ENCODE measurements at places on chromosomes 7 and 10.

DNA sequence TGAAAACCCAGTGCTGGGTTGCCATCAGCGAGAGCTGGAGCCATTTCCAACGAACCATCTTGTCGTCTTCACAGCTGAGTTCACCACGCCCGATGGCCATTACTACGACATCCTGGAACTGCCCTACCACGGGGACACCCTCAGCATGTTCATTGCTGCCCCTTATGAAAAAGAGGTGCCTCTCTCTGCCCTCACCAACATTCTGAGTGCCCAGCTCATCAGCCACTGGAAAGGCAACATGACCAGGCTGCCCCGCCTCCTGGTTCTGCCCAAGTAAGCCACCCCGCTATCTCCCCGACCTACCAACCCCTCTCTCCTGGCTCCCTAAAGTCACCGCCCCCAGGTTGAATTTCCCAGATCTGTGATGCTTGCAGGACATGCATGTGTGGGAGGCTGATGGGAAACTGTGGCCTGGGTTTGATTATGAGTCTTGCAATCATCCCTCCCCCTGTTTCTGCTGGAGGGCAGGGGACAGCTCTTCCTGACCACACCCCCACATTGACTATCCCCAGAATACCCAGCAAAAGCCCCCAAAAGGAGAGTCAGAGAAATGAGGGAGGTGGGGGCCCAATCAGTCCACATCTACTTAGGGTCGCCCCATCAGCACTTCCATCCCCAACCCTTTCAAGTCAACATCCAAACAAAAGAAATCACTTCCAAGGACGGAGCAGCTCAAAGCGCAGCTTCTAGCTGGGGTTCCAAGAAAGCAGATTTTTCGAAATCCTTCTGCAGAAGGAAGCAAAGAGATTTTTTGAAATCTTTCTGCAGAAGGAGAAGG lies 6.9 kb downstream of the SERPINE1 start:
- no peak for DNase-seq

DNA sequence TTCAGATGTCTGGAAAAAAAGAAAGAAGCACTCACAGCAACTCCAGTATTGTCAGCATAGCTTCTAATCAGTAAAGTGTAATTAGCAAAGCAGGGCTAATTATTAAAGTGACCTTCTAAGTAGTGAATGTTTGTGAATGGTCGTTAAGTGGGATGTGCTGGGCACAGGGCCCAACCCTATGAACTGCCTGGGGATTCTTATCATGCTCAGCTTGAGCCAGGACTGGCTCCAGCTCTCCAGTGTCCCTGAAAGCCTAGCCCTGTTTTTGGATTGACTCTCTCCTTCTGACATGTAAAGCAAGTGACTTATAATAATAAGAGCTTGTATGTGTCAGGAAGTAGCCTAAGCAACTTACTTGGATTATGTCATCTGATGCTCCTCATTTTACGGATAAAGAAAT lies 9.5 kb upstream of the TBX20 start:
- no peak for DNase-seq

GRCh38 chr7:81932936-81933335 lies 163.1 kb upstream of the HGF start:
- no peak for DNase-seq

GRCh38 chr7:100891568-100892247 lies 2.2 kb upstream of the UFSP1 start:
- no peak for DNase-seq

DNA sequence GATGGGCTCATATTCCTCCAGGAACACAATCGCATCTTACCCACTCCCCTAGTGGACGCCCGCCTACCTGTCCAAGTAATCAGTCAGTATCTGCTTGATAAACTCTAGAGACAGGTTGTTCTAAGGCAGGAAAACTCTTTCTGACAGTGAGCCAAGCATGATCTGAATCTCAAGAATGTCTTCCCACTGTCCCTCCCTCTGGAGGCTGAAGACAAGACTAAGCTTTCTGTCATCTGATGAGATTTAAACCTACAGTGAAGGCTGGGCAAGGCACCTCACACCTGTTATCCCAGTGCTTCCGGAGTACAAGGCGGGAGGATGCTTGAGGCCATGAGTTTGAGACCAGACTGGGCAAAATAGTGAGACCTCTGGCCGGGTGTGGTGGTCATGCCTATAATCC lies 586.6 kb downstream of the GALNT17 start:
- no peak for DNase-seq

GRCh38 chr7:25832929-25833328 lies 319.1 kb upstream of the NFE2L3 start:
- no peak for DNase-seq

DNA sequence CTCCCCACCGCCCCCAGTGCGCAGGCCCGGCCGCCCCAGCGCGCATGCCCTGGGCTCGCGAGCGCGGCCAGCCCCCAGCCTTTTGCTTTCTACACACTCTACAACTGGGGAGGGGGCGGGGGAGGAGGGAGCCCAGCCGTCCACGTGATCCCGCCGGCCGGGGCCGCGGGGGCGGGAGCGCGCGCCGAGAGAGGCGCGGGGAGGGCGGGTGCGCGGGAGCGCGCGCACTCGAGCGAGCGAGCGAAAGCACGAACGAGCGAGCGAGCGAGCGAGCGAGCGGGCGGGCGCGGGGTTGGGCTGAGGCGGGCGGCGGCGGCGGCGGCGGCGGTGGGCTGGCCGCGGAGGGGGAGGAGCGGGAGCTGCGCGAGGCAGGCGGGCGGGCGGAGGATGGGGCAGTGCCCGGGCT lies at the start of gene AUTS2:
Gene AUTS2, plus strand, starts transcription at position 395 of the 406 bp plus-strand sequence. CDS start 1,179 bp downstream, outside the sequence.
- DNase-seq = no peak

GRCh38 chr10:28459453-28460144 lies 73.3 kb upstream of the WAC start:
- DNase-seq = no peak

- DNase-seq = no peak
These were observed 259.2 kb downstream of the MAD1L1 start for GRCh38 chr7:1973321-1974251.

GRCh38 chr7:124713086-124713485 lies 52.5 kb downstream of the GPR37 start:
- no peak for DNase-seq

- DNase-seq = no peak
These were observed 1086.9 kb downstream of the XPNPEP1 start for GRCh38 chr10:108836362-108836761.

- peak; percentile 52 for DNase-seq
These were observed 72.9 kb upstream of the PODXL start for GRCh38 chr7:131629217-131629882.

DNA sequence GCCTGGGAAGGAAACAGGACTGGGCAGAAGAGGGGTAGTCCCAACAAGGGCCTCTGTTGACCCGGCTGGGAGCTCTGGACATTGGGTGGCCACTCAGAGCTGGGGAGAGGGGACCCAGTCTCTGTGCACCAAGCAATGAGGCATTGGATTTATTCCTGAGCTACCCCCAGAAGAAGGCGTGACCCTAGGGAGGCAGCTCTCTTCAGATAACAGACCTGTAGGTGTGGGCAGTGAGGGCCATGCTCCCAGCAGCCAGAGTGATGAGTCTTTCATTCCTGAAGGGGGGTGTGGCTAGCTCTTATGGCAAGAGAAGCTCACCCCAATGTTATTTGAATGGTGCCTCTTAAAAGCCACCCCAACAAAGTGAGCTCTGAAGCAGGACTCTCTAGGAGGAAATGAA lies 20.4 kb downstream of the TEX36 start:
- DNase-seq = no peak

DNA sequence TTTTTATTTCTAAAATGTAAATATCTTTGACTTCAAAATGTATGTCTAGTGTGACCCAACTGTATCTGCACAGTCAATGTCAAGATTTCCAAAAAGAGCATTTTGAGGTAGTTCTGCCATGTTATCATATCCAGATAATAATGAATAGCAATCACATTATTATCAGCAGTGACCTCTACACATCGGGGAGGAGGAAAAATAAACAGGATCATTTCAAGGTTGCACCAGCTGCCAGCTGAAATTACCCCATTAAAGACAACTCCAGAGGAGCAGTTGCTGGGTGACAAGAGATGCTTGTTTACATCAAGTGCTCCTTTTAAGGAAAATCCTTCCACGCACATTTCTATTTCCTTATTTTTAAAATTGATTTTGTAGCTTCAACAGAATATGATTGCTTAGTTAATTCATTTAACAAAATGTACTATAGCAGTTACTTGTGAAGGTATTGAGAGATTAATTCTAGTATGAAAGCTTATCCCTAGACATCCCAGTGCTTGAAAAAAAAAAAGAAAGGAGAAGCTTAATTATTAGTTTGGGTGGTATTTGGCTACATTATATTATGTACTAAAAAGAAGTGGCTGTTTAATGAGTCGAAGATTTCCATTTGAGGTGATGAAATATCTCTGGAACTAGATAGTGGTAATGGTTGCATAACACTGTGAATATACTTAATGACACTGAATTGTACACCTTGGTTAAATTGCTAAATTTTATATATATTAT lies 19.3 kb upstream of the SLC35G1 start:
- DNase-seq = no peak

GRCh38 chr7:87354749-87355148 lies 9.3 kb downstream of the CROT start:
- no peak for DNase-seq

GRCh38 chr10:131737543-131738395 lies 163.0 kb upstream of the PPP2R2D start:
- no peak for DNase-seq

DNA sequence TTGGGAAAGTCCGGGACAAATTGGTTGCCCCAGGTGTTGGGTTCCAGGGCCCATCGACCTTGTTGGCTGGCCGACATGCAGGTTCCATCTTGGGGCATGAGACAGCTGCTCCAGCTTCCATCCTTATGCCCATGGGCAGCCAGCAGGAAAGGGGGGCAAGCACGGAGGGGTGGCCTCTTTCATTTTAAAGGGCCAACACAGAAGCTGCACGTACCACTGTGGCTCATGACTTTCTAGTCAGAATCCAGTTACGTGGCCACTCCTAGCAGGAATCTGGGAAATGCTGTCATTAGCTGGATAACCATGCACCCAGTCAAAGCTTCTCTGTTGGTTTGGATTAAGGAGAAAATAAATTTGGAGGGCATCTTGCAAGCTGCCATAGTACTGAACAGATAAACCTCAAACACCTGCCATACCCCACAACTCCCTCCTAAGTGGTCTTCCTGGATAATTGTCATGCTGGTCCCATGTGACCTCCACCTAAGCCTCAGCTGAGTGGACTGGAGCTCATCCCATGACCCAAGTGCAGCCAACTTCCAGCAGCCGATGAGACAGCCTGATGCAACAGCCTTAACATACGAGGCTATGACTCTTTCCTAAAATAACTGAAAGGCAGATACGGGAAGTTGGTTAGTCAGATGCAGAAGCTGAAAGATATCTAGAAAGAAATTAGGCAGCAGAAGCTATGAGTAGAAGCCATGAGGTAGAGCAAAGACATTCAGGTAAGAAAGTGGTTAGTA lies 21.4 kb upstream of the GSDME start:
- DNase-seq = peak; percentile 86

GRCh38 chr7:81605493-81605892 lies 164.4 kb downstream of the HGF start:
- no peak for DNase-seq

DNA sequence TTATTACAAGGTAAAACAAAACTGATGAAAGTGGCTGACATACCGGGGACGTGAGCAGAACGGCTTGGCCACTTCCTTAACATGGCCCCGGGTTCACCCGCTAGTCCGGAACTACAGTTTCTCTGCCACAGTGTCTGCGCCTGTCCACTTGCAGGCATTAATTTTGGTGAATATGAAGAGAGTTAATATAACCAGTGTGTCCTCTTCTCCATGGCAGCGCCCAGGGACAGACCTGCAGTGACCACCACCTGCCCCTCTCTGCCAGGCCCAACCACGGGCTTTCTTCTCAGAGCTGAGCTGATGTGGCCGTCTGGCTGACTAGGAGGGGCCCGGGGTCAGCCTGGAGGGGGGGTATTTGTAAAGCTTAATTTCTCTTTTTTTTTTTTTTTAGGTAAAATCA lies 1.1 kb upstream of the NDUFB2 start:
- no peak for DNase-seq

DNA sequence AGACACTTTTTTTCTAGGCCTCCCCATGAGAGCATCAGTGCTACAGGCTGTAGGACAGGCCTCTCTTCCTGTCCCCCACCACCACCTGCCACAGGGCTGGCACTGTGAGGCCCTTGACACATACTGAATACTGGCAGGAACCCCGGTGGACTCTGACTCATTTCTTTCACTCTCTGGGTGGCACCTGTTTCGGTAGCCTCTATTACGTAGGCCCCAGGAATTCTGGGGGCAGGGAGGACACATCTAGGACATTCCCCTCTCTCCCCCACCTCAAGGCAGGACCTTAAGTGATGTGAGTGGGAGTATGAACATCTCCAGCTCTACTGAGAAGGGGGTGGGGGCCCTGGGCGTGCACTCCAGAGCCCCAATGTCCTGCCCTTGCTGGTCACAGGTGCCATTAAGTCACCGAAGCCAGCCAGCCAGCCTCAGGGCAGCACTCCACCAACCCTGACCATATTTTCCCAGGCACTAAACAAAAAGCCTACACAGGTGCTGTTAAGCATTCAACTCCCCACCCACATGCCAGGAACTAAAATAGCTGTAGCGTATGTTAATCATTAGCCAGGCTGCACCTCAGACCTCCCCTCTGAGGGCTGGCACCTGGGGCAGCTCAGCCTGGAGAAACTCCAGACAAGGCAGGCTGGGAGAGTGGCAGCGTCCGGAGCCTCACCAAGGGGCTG lies 8.9 kb downstream of the ANXA11 start:
- DNase-seq = no peak

GRCh38 chr7:27900006-27900405 lies 160.0 kb downstream of the TAX1BP1 start:
- DNase-seq = no peak

- DNase-seq = no peak
These were observed 234.1 kb upstream of the KIAA1217 start for GRCh38 chr10:23974746-23975272.

DNA sequence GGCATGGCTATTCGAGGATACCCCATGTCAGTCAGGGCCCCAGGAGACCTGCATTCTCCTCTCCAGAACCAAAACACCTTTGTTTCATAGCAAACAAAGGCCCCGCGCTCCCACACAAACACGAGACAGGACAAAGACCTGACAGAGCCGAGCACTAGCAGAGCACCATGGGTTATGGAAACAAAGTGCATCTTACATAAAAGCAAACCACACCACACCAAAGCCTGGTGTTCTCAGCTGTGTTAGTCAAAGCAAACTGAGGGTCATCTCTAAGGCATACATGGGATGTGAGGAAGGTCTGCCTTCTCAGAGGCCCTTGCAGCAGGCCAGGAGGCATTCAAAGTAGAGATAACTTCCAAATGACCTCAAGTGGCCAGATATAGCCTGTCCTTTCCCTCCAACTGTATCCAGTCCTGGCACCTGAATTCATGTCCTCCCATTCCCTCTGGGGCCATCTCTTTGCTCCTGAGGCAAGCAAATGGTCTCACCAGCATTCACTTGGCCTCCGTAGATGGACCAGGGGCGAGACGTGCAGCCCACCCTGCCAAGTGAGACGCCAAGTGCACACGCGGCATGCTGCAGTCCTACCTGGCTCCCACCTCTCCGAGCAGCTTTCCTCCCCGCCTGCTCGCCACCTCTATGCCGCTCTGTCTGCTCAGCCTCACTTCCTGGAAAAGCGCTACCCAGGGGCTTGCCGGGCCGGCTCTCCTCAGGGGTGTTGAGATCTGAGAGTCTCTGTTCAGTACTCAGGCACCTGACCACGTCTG lies 45.3 kb upstream of the PDLIM1 start:
- DNase-seq = no peak

Data from HS-5 (cell line).